ENCODE measurements at places on chromosomes 11 and 22.

GRCh38 chr11:6733326-6734275, 38.2 kb downstream of the OR2AG2 start:
- DNase-seq, result peak; percentile 49

GRCh38 chr11:131056036-131056435, 139.8 kb upstream of the SNX19 start:
- DNase-seq, result no peak

DNA sequence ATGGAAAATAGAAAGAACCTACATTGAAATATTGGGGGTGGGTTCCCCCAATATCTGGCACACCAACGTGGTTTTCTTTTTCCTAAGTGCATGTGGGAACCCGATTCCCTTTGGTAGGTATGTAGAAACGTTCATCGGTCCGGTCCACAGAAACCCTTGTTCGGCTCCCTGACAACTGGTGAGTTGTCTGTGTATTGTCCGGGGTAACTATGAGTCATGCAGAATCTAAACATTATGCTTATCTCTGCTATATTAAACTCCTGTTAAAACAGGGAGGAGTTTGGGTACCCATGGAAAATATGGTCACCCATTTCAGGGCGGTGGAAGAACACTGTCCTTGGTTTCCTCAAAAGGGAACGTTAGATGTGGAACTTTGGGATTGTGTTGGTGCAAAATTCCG, 25.1 kb upstream of the ALDH3B2 start:
- no peak for DNase-seq

GRCh38 chr11:47669856-47670255, 27.5 kb upstream of the MTCH2 start:
- no peak for DNase-seq

DNA sequence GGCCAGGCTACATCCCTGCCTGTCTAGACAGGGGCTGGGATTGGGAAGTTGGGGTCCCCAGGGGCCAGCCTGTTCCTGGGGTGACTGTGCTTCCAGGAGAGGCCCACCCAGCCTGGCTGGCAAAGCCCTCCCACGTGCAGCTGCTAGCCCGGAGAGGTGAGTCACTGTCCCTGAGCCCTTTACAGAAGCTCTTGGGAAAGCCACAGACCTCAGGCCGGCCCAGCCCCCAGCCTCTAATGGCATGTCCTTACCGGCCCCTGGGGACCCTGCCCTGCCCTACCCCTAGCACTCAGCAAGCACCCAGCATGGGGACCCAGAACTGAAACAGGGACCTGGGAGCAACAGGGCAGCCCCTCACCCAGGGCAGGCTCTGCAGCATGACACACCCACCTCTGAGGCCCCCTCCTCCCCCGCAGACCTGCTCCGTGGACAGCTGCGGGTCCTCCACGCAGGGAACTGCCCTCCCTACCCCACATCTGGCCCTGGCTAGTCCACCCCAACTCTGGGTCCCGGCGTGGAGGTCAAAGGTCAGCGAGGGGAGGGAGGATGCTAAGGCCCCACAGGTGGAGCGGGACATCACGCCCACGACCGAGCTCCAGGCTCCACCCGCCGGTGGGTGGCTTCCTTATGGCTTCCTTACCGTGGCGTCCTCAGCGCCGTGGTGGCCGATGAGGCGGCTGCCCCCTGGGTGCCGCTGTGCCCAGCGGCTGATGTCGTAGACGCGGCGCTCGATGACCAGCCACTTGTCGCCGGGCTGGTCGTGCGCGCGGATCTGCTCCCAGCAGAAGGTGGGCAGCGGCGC, 615 bp downstream of the FADS3 start:
- peak; percentile 24 for DNase-seq

DNA sequence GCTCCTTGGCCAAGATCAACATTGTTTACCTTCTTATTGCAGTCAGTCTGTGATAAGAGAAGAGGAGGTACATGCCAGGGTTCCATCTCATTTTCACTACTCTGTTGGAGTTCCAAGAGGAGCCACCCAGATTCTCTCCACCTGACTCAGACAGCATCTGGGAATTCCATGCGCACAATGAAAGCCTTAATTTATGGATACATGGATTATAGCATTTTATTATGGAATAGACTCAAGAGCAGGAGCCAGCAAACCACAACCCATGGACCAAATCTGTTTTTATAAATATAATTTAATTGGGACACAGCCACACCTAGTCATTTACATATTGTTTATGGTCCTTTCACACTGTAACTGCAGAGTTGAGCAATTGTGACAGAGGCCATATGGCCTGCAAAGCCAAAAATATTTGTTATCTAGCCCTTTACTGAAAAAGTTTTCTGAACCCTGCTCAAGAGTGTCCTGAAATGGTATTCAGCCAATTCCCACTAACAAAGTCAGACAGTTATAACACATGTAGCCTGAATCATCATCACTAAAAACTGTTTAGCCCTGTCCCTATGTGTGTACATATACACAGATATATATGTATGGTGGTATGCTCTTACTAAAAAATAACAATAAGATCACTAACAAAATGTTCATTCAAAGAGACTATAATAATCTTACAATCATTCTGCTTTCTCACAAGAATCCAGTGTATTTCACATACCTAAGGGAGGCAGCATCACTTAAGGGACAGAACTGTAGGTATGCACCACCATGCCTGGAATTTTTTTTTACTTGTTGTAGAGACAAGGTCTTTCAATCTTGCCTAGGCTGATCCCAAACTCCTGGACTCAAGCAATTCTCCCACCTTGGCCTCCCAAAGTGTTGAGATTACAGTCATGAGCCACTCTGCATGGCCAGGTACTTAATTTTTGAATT, 104.5 kb upstream of the TEAD1 start:
- DNase-seq, result no peak

DNA sequence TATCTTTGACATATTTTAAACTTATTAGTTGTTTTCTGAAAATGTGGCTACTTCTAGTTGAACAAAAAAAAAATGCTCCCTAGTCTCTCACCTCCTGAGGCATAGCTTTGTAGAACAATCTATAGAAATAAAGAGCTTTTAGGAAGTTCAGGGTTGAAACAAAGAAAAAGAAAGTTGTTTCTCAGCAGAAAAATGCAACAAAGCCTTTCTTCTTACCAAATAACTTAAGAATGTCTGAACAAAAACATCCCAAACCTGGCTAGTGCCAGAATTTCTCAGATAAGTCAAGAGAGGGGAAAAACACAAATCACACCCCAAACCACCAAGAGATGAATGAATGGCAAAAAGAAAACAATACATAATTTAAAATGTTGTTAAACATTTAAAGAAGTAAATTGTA, 114.1 kb downstream of the MAML2 start:
- DNase-seq, result no peak

- DNase-seq, result peak; percentile 27
Measured at GRCh38 chr11:662689-663274, 25.7 kb downstream of the DRD4 start.

- no peak for DNase-seq
Measured at GRCh38 chr11:16727806-16728205, 10.6 kb upstream of the C11orf58 start.

- no peak for DNase-seq
Measured at GRCh38 chr11:129728581-129728980, 87.1 kb upstream of the TMEM45B start.

DNA sequence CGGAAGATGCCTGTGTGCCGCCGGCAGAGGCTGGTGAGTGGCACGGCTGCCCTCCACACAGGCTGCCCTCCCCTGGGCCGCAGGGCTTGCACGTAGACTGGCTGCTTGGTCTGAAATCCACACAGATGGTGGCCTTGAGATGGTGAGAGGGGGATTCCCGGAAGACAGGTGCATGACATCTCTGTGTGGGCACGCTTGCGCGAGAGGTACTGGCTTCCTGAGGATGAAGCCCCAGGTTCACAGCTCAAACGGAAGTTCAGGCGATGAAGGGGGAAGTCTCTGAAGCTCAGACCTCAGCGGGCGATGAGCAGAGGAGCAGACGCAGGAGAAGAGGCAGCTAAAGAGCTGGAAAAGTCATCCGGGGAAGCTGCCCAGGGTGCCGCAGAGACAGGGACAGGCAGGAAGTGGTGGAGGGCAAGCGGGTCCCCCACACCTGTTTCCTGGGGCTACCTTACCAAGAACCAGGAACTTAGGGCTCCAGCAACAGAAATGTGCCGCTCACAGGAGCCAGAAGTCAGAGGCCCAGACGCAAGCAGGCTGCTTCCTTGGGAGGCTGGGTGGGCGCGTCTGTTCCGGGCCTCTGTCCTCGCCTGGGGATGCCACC, 7.2 kb downstream of the CRELD2 start:
- DNase-seq, result peak; percentile 78

GRCh38 chr11:20536784-20537183, 62.6 kb upstream of the SLC6A5 start:
- no peak for DNase-seq

DNA sequence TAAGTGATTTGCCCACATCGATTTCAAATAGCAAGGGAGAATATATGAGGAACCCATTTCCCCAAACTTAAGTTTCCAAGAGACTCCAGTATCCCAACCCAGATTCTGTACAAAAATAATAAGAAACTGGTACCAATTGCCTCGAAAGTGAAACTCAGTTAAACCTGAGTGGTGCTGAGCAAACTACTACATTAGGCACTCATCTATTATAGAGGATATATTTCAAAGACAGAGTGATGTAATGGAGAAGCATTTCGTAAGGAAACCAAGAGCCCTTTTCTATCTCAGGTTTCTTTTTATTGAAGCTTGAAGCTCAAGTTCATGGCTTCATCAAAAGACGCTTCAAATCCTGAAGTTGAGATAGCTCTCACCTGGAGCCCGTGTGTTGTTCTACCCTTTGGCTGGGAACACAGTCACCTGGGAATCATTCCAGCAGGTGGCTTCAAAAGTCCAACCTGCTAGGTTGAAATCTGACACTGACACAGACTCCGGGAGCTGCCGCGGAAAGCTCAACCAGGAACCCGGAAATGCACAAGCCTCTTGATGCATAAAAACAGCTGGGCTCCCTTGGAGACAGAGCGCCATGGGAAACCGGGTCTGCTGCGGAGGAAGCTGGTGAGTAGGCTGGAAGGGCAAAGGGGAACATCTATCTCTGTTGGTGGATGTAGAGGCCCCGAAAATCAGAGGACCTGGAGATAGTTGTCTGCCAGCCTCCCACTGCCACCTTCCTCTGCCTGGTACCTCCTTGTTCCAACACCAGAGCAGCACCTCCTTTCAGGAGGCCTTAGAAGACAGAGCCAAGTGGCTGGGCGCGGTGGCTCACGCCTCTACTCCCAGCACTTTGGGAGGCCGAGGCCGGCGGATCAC, at the start of gene C11orf52:
C11orf52 (plus strand) TSS at position 524 of the 867 bp plus-strand sequence; CDS start at position 584, 60 bp downstream.
- DNase-seq, result no peak

DNA sequence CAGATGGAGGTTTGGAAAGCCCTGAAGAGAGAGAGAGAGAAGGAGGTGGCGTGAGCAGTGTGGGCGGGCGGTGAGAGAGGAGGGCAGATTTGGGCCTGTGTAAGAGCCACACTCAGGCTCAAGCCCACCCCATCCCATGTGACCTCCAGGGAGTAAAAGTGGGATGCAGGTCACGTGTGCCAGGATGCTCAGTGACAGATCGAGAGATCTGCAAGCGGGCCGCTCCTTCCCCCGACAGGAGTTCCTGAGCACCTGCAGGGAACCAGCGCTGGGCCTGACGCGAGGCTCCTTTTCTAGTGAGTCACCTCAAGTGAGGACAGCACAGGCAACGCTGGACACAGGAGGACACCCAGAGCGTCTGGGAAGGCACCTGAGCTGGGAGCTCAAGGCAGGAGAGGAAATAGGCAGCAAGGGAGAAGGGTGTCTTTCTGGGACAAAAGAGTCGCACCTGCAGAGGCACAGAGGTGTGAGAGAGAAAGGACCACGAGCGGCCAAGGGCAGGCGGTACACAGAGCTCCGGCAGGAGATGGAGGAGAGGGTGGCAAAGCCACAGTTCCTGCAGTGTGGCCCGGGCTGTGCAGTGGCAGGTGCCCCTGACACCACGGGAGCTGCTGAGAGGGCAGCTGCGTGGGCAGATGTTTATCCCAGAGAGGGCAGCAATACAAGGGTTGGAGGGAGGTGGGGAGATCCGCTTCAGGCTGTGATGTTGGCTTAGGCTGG, 1294.8 kb downstream of the TBC1D22A start:
- DNase-seq, result no peak

GRCh38 chr11:30489076-30489475, 97.1 kb downstream of the MPPED2 start:
- DNase-seq, result no peak

- no peak for DNase-seq
Measured at GRCh38 chr11:62605902-62606301, 4.2 kb upstream of the MTA2 start.

DNA sequence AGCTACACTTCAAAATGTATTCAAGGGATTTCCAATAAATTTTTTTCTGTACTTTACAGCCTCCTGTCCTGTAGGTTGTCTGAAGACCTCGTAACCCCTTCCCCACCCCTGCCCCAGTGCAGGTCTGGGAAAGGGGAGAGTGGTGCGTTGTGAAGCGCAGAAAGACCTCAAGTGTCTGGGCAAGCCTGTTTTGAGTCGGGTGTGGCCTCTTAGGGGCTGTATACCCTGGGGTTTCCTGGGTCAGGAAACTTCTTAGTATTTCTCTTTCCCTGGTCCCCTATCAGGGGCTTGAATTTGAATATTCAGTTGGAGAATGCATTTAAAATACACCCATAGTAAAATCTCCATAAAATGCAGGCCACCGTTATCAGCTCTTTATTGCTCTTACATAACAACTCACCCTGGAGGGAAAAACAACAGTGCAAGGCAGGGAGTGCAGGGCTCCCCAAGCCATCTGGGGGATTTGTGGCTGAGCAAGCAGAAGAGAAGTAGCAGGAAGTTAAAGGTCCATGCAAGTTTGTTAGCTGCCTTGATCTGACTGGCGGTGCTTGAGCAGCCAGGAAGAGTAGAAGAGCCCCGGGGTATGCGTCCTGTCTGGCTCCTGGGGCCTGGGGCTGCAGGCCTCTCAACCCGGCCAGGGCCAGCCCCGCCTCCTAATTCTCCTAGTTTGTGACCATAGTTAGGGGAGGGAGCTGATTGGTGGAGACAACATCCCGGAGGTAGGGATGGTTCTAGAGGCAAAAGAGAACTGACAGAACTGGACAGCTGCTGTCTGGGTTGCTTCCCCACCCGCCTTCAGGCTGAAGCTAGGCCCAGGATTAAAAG, 25.7 kb downstream of the ARHGAP1 start:
- peak; percentile 48 for DNase-seq

- DNase-seq, result no peak
Measured at GRCh38 chr11:126354631-126355323, 709 bp upstream of the ST3GAL4 start.

- DNase-seq, result no peak
Measured at GRCh38 chr11:19181531-19182261, 20.1 kb downstream of the CSRP3 start.

GRCh38 chr11:72242141-72242540, 1.8 kb downstream of the PHOX2A start:
- DNase-seq, result no peak

- DNase-seq, result no peak
Measured at GRCh38 chr22:44407987-44408828, 89.8 kb downstream of the RTL6 start.

GRCh38 chr22:42726811-42727210, 6.1 kb upstream of the A4GALT start:
- DNase-seq, result no peak

- DNase-seq, result no peak
Measured at GRCh38 chr22:25880524-25880923, 138.5 kb downstream of the MYO18B start.

GRCh38 chr11:116929414-116930090, 92.1 kb upstream of the APOA1 start:
- no peak for DNase-seq

GRCh38 chr11:109037856-109038780, 373.2 kb downstream of the DDX10 start:
- no peak for DNase-seq
